ENCODE measurements at places on chromosomes 16 and 17.

DNA sequence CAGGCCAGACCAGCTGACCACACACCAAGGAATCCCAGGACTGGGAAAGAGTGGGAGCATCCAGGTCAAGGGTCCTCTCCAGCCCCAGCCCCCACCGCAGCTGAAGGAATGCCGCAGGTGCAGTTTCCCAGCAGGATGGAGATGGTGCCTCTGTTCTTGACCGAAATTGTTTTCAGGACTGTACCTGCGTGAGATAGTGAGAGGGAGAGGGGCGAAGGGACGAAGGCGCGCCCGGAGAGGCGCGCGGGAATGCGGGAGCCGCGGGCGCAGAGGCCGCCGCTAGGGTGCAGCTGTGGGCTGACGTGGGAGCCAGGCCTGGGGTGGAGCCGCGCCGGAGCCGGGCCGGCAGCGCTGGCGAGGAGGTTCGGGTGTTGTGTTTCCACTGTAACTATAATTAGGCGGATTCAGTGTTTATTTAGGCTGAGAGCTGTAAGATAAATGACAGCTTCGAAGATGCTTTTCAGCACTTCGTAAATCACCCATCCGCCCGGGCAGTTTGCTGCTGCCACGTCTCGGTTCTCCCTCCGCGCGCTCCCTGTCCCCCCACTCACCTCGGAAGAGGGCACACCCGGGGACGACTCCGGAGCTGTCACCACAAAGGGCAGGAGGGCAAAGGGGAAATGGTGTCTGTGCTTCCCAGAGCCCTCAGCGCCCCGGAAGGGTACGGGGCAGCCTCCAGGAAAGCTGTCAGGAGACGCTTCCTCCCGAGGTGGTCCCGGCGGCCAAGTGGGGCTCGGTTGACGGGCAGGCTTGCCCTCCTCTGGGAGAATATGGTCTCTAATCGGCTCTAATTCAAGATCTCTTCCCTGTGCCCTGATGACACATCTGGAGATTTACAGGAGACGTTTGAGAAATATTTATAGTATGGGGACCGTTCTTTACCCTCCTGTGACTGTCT lies 38.2 kb downstream of the HOXB1 start:
- peak; percentile 35 for DNase-seq

DNA sequence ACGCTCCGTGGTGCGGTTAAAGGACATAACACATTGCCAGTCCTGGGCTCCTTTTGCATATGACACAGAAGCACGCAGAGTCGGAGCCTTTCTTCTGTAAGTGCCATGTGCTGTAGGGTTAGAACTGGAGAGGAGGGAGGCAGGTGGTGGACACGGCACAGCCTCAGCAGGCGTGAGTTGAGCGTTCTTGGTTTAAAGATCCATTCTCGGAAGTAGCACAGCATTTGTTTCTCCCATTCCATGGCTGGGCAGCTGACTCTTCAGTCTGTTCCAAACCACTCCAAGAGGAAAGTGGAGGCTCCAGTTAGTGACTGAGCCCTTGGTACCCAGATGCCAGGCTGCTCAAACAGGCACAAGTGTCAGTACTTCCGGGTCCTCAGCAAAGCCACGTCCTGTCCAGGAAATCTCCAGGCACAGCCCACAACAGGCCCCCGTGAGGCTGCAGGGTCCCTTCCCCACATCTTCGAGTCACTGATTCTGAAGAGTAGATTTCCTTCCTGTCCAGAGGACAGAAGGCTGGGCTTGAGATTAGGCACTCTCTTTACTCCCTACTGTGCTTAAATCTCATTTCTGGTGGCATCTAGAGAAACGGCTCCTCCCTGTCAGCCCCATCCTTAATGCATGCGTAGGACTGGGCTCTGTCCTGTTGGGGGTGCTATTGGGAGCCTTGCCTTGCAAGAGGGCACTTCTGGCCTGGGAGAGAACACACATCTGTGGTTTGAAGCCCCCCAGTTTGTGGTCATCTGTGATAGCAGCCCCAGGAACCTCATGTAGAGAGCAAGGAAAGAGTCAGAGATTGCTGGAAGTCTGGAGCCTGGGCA lies 39.6 kb upstream of the NAT9 start:
- DNase-seq: no peak

DNA sequence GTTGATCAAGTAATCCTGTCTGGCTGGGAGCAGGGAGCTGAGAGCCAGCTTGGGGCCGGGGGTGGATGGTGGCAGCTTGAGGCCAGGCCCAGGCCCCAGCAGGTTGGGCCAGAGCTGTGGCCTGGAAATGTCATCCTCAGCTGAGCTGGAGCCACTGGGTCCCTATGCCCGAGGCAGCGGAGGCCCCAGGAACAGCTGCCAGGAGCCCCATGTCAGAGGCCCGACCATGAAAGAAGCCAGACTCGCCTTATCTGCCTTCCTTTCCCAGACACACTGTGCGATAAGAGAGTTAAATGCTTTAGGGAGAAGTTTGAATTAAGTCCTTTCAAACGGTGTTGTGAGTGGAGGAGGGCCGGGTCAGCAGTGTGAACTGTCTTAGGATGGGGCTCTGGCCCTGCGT lies 3.5 kb downstream of the SMTNL2 start:
- DNase-seq: no peak

DNA sequence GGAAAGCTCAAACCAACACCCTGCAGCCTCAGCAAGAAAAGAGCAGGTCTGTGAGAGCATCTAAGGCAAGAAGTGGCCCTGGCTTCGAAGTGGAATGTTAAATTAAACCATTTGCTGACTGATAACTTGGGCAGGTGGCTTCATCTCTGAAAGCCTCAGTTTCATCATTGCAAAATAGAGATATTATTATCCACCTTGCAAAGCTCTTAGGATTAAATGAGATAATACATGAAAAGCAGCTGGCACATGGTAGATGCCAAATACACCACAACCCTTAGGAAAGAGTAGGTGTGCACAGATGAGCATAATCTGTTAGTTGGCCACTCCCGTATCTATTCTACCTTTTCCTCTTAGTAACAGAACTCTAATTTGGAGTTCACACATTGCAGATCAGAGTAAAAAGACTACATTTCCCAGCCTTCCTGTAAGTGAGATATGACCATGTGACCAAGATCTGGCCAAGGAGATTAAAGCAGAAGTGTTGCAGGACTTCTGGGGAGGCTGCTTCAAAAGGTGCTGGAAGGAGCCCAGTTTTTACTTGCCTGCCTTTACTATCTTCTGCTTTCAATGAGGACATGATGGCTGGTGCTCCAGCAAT lies 288.7 kb downstream of the SOX9 start:
- DNase-seq: no peak

- DNase-seq: no peak
These were observed 33.6 kb downstream of the SEC14L5 start for GRCh38 chr16:4991754-4992153.

- no peak for DNase-seq
These were observed 39.8 kb downstream of the TMEM11 start for GRCh38 chr17:21174186-21174585.

DNA sequence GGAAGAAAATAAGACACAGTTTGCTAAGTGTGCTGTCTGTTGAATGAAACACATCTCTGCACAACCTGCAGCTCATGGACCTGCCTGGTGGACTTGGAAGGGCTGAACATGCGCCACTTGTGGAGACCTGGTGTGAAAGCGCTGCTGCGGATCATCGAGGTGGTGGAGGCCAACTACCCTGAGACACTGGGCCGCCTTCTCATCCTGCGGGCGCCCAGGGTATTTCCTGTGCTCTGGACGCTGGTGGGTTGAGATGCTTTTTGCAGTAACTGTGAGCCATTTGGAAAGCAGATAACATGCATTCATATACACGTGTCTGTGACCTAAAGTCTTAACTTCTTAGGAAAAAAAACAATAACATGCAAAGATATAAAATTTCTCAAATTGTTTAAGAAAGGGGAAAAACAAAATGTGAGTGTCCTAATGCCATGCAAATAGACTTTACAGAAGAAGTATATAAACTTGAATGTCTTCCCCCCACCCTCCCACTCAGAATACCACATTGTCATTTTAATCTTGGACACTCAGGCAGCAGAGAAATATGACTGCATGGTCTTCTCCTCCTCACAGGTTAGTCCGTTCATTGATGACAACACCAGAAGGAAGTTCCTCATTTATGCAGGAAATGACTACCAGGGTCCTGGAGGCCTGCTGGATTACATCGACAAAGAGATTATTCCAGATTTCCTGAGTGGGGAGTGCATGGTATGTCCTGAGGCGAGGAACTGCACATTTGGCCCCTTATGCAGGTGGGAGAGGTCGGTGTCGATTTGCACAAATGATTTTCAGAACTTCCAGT lies 65.6 kb downstream of the SEC14L1 start:
- no peak for DNase-seq

DNA sequence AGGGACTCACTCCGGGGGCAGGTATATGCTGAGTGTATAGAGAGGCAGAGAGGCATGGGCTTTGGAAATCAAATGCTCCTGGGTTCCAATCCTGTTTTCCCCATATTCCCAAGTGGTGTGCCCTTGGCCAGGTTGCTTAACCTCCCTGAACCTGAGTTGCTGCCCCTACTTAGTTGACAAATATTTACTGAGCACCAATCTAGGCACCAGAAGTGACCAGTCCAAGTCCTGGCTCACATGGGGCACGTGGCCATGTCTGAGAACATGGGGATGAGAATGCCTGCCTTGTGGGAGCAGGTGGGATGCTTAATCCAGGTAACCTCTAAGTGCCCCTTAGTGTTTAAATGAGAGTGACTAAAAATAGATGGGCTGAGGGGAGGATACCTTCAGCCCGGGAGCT lies 4.2 kb downstream of the SOCS3 start:
- no peak for DNase-seq

- no peak for DNase-seq
These were observed 19.1 kb downstream of the OSBPL7 start for GRCh38 chr17:47802341-47803022.

DNA sequence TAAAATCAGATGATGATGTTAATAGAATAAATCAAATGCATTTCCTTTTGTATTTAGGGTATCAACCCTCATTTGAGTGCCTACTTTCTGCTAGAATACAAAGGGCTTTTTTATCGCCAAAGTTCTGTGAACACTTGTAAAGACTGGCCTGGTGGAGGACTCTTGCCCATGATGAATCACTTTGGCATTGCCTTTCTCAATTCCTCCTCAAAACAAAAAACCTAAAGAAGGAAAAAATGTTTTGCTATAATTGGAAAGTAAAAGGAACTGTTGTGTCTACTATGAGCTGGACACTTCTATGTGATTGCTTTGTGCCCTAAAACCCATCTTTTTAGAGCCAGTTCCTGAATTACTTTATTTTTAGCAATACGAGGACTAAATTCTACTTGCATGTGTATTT lies 13.0 kb upstream of the DHRS11 start:
- DNase-seq: no peak

GRCh38 chr17:78818932-78819331 lies 21.7 kb downstream of the USP36 start:
- no peak for DNase-seq

GRCh38 chr16:81790830-81791435 lies 11.8 kb downstream of the PLCG2 start:
- no peak for DNase-seq

DNA sequence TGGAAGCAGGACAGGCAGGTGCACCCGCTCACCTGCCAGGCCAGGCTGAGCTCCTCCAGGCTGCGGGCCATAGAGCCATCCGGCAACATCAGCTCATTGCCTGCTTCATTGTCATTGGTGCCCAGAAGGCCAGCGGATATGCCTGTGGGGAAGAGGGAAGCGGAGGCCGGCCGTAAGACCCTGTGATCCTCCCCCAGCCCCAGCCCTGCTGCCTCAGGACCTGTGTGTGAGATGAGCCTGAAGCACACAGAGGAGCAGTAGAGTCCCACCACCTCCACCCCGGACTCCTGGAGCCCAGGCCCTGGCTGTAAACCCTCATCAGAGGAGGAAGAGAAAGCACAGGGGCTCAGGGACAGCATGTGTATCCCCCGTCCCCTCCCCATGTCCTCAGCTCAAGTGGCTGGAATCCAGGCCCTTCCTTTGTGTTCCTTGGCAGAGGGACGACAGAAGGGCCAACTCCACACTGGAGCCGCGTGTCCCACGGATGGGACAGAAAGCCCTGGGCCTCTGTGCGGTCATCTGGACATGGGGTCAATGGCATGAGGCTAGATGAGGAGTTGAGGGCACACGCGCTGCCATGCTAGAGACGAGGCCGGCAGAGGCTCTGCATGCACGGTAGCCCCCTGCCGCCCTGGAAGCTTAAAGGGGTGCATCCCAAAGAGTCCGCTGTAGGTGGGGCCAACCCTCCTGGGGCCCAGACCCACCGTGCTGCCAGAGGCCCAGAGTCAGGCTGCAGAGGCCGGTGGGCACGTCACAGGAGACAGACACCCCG lies 39.1 kb downstream of the RMI2 start:
- no peak for DNase-seq

DNA sequence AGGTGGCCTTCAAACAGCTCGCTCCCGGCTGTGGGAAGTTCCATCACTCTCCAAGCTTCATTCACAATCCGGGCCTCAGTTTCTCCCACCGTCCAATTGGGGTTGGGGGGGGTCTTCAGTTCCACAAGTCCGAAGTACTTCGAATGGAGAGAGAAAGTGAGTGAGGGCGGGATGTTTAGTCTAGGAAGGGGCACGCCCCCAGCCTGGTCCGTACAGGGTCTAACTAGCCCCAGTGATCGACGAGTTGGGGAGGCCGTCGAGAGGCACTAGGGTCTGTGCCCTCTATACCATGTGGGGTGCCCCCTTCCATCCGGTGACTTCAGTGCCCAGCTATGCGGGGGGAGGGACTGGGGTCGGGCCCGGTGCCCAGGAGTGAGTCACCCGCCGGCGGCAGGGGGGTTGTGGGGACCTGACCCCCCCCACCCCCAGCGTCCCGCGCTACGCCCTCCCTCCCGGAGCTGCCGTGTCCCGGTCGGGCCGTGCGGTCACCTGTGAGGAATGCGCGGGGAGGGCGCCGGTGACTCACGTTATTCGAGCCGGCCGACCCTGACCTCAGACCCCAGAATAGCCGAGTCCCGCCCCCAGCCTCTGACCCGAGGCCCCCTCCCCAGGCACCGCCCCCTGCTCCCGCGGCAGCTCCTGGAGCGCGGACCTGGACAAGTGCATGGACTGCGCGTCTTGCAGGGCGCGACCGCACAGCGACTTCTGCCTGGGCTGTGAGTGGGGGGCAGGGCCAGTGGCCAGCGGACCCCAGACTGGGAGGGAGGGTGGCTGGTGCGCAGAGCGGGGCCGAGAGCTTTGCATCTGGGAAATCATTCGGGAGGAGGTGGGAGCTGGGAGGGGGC lies 658 bp downstream of the TNFRSF12A start:
- DNase-seq: peak; percentile 68

DNA sequence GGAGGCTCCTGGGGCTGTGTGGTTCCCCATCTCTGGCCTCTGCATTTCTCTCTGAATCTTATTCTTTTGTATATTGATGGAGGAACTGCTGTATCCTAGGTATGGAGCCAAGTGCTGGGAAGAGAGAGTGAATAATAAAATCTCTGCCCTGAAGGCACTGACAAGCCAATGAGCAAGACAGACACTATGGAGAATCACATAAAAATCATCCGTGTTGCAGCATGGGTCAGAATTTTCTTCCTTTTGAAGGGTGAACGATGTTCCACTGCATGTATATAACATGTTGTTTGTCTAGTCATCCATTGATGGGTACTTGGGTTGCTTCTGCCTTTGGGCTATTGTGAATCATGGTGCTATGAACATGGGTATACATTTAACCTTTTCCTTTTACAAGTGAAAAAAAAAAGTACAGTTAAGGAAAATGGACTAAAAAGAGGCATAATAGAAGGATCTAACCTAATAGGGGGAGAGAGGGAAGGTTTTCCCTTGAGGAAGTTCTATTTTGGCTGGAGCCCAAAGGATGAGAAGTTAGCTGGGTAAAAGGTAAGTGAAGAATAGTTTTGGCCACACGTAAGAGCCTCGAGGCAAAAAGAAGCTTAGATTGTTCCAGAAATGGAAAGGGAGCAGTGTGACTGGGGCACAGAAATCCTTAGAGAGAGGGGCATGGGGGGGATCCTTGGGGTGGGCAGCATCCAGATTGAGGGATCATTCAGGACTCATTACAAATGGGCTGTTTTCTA lies 32.3 kb upstream of the GNA13 start:
- no peak for DNase-seq

All from omental fat pad (tissue), 4 donors.